ENCODE measurements at places on chromosomes 1 and 21. TPM values are rescaled to one million over a fixed set of nuclear protein-coding genes. Genes with fewer than 3 reads are reported as not detected.

The CBS gene
- total RNA-seq: 138 TPM

The CTTNBP2NL gene
- total RNA-seq: 14.6 TPM

The LMX1A gene
- not detected for total RNA-seq

The C1orf56 gene
- total RNA-seq: 1.4 TPM

The RIMS3 gene
- total RNA-seq: 0.44 TPM

The MSH4 gene
- total RNA-seq: 0.25 TPM

The ETNK2 gene
- total RNA-seq: 10.0 TPM
